ENCODE measurements at places on chromosomes 1 and 21.

DNA sequence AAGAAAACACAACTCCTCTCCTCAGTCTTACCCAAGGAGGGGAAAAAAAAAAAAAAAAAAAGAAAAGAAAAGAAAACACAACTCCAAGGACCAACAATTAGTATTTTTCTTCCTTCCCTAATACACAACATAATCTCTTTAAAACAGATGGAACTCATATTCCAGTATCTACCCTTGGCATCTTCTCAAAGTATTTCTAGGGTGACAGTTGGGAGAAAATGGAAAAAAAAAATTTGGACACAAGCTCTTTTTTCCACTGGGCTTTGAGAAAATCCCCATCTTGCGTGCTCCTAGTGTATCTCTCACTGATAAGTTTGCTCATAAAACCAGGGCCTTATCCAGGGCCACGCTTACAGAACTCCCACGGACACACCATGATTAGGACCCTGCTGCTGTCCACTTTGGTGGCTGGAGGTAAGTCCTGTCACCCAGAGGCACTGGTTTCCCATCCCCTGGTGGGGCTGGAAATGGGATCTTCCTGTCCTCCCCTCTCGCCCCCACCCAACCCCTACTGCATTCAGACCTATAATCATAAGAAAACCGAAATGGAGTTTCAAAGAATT is at the start of gene CELA2B:
CELA2B (plus strand) TSS at position 353 of the 563 bp plus-strand sequence; CDS start at position 375, 22 bp downstream.
- no peak for DNase-seq

DNA sequence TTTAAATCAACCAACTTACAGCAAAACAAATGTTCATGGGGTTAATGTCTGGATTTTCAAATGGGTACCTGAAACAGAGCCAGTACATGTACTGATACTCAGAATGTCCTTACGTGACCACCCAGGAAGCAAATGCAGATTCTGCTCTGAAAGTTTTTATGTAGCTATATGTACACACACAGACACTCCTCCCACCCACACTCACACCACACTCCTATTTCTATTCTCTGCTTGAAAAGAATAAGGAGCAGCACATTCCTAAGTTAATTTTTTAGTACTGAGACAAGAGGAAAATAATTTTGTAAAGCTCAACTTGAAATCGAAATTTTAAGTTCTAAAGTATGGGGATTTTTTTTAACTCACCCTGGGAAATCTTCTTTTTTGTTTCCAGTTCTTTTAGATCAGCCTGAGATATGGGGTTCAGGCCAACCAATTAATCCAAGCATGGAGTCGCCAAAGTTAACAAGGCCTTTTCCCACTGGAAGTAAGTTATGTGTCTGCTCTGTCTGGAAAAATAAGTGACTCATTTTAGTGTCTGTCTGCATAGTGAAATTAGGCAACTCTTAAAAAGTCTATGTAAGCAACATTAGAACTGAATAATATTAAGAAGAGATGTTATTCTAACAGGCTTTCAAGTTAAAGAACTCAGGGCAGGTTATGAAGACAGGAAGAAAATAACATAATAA is 75.5 kb upstream of the DYNLT5 start:
- no peak for DNase-seq

DNA sequence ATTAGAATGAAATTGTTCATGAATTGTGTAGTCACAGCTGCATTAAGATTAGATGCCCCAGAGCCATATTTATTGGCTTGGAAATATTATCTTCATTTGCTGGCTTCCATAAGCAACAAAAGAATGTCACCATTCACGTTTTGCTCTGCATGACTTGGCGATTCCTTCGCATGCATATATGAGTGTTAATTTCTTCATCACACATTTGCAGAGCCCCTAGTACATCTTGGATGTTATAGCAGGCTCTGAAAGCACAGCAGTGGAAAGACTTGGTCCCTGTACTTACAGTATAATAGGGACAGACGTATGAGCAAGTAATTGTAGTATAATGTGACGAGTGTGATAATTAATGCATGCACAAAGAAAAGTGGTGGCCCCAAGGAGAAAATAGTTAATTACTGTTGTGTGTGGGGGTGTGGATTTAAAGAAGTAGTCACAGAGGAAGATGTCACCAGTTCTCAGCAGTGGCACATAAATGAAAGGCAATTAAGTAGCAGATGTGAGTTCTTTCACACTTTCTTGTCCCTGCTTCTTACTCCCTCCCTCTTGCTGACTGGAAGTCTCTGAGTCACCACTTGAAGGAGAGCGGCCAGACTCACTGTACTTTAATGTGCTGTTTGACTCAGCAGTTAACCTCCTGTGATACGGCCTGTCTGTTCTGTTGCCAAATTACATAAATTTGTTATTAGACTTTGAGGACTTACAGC is 21.0 kb downstream of the S100A10 start:
- DNase-seq: no peak

DNA sequence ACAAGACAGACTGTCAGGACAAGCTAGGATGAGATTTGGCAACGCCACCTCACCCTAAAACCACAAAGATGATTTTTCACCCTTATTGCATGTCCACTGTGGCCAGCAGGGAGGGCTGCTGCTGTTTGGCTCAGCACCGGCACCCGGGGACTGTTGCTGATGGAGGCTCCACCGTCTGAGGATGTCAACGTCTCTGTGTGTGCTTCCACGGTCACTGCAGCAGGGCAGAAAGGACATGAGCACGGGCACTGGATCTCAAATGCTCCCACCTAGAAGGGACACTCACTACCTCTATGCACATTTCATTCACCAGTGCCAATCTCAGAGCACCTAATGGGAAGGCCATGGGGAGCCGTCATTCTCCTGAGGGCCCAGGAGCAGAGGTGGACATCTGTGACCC is 599.6 kb downstream of the PTPRU start:
- DNase-seq: no peak

DNA sequence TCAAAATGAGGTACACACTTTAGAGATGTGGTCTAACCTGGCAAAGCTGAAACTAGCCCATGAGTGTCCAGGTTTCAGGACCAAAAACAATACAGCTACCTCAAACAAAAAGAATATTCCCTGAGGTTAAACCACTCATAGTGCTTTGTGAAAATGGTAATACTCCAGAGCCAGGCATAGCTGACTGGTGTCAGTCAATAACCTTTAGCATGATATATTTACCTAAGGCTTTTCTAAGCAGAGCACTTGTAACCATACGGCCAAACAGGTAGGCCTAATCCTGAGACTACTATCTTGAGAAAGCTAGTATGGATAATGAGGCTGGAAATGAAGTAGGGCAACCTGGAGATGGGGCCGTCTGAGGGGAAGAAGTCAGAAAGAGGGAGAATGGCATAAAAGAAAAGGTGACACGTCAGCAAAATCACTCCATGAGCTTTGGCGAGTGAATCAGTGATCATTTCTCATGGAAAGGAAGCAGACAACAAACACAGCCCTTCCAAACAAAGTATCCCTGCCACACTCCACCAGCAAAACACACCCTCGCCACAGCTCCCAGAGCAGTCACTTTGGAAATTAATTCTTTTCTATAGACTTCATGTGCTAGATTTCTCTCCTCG is 1.7 kb upstream of the LRRC52 start:
- DNase-seq: no peak

All from T-helper 17 cell (primary cell).